Germinal center (tissue), 1 donor: ENCODE measurements at places on chromosomes 11 and 22.

DNA sequence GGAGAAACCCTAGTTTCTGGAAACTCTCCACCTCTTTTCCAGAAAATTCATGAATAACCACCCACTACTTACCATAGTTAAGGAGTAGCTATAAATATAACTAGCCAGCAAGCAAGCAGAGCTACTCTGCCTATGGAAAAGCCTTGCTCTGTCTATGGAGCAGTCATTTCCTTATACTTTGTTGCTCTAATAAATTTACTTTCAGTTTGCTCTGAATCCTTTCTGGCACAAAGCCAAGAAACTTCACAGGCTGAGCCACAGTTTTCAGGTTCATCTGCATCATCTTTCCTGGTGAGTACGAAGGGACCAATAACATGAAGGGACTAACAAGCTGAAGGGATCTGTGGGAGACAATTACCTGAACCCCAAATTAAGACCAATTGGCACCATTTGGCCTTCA lies 4.6 kb downstream of the OR4C45 start:
- DNase-seq = no peak

DNA sequence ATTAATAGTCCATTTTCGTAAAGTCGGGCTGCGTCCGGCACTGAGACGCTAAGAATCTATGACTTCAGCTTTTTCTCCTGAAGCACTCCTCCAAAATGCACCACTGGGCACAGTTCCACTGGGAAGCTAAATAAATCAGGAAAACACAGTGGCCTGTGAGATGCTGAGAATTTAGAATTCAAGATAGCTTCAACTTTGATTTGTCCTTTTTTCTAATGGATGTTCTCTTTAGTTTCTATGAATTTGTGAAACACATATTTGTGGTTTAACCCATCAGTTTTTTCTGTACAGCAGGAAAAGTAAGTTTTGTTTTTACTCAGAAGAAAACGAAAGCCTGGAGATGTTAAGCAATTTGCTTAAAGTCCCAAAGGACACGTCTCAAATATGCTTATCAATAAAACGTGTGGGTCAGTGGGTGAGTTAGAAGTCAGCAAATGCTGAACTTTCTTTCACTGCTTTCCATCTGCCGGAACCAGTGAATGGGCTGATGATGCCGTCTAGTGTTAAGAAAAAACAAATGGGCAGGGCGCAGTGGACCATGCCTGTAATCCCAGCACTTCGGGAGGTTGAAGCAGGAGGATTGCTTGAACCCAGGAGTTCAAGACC lies 40.7 kb upstream of the CLMP start:
- DNase-seq = no peak

DNA sequence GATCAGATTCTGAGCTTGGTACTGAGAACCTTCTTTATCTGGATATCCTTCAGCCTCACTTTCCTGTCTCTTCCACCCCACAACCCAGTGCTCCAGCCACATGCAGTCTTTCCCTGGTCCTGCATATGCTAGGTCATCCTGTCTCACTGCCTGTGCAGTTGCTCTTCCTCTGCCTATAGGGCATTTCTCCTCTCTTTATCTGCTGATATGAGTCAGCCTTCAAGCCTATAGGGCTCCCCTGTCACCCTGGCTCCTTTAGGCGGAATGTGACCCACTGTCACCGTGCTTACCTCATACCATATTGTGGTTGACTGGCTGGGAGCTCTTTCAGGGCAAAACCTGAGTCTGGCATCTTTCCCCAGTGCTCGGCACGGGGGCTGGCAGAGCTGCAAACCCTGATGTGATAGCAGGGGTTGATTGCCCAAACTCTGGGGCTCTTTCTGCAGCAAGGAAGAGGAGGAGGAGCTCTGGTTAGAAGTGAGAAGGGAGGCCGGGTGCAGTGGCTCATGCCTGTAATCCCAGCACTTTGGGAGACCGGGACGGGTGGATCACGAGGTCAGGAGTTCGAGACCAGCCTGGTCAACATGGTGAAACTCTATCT lies 26.3 kb downstream of the MEI1 start:
- DNase-seq = no peak

DNA sequence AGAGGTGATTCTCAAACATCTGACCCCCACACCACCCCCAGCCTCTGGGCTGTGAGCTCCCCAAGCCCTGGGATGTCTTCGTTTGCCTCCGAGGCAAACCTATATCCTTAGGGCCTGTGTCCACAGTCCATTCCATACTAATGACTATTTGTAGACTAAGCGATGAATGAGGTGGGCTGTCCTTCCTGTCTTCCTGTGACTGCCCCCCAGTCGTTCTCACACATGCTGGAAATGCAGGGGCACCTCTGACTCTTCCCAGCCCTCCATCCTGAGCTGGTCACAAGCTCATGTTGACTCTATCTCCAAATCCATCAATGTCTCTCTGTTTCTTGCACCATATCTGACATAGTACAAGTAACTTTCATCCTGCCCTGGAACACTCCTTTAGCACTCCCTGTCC lies 4.8 kb downstream of the ATG16L2 start:
- no peak for DNase-seq

DNA sequence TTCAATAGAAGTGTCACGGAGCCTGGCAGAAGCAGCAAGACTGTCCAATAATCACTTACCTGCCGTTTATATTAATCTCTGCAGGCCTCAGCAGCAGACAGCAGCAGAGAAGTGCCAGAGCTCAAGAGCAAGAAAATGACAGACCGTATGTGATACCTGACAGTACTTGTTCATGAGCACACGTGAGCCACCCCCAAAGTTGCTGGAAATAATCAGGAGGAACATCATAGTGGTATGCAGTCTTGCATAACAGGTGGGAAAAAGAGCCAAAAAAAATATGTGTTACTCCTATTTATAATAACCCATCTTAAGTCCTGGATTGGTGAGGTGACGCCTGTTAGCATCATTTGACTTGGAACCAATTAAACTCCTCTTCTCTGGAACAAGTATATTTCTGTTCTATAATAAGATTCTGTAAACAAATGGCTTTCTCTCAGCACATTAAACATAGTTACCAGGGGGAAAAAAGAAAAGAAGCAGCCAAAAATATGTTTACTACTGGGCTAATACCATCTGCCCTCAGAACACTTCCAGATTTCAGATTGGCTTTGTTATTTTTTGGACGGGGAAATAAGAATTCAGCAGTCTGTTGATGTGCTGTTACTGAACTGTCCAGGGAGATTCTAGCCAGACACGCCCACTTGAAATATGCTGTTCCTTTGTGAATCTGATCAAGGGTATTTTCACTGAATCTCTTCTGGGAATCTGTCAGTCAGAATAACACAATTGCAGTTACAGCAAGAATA lies 7.9 kb upstream of the SLN start:
- DNase-seq = no peak
